ENCODE measurements at places on chromosomes 7 and 10.

GRCh38 chr7:109984729-109985128, 1106.2 kb upstream of the LRRN3 start:
- no peak for DNase-seq

- DNase-seq, result no peak
Observed at GRCh38 chr10:17140386-17140761, 10.8 kb upstream of the CUBN start.

GRCh38 chr10:65751218-65751617, 1174.6 kb upstream of the LRRTM3 start:
- no peak for DNase-seq

GRCh38 chr7:1052031-1052818, 7.9 kb downstream of the GPR146 start:
- DNase-seq, result no peak

DNA sequence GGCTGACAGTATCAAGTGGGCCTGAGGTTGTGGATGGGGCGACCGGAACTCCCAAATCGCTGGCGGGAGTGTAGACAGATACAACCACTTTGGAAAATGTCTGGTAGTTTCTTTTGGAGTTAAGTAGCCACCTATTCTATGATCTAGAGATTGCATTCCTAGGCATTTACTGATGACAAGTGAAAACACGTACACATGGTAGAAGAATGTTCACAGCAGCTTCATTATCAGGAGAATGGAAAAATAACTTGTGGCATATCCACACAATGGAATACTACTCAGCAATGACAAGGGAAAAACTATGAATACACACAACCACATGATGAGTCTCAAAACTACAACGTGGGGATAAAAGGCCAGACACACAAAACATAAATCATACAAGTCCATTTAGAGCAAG, 146.0 kb downstream of the MYOF start:
- no peak for DNase-seq

DNA sequence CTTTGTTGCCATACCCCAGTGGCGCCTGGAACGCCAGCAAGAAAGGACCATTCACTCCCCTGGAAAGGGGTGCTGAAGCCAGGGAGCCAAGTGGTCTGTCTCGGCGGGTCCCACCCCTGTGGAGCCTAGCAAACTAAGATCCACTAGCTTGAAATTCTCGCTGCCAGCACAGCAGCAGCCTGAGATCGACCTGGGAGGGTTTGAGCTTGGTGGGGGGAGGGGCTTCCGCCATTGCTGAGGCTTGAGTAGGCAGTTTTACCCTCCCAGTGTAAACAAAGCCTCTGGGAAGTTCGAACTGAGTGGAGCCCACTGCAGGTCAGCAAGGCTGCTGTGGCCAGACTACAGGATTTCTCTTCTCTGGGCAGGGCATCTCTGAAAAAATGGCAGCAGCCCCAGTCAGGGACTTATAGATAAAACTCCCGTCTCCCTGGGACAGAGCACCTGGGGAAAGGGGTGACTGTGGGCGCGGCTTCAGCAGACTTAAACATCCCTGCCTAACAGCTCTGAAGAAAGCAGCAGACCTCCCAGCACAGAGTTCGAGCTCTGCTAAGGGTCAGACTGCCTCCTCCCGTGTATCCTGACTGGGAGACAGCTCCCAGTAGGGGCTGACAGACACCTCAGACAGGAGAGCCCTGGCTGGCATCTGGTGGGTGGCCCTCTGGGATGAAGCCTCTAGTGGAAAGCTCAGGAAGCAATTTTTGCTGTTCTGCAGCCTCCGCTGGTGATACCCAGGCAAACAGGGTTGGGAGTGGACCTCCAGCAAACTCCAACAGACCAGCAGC, 281.1 kb upstream of the SP4 start:
- no peak for DNase-seq

DNA sequence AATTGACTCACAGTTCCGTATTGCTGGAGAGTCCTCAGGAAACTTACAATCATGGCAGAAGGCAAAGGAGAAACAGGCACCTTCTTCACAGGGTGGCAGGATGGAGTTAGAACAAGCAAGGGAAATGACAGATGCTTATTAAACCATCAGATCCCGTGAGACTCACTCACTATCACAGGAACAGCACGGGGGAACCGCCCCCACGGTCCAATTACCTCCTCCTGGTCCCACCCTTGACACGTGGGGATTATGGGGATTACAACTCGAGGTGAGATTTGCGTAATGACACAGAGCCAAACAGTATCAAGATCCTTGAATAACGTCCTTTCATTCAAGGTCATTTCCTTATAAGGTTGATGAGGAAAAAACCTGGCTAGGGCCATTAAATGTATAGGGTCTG, 176.6 kb downstream of the TPK1 start:
- no peak for DNase-seq

DNA sequence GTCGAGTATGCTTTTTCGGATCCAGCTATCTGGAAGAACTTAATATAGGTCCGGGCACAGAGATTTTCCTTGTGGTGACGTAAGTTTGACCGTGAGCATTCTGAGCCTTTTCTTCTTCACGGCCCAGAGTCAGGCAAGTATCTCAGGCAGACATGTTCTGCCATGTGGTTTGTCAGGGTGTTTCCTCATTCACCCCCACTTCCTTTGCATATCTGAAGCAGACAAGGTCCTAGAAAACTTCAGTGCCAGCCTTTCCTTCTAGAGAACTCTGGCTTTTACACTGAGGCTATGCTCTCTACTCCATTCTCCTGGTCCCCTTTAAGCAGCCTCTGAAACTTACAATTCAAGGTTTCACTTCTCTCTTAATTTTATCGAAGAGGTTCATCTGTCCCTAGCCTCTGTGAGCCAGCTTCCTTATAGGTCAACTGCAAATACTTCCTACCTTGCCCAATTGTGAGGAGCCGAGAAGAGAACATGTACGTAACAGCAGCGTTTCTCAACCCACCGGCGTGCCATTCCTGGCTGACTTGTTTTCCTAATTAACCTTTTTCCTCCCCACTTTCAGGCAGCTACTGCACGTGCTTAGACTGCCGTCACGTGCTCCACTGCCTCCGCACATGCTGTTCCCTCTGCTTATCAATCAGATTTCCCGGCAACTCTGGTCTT, 47.3 kb downstream of the CDCA7L start:
- DNase-seq, result no peak

DNA sequence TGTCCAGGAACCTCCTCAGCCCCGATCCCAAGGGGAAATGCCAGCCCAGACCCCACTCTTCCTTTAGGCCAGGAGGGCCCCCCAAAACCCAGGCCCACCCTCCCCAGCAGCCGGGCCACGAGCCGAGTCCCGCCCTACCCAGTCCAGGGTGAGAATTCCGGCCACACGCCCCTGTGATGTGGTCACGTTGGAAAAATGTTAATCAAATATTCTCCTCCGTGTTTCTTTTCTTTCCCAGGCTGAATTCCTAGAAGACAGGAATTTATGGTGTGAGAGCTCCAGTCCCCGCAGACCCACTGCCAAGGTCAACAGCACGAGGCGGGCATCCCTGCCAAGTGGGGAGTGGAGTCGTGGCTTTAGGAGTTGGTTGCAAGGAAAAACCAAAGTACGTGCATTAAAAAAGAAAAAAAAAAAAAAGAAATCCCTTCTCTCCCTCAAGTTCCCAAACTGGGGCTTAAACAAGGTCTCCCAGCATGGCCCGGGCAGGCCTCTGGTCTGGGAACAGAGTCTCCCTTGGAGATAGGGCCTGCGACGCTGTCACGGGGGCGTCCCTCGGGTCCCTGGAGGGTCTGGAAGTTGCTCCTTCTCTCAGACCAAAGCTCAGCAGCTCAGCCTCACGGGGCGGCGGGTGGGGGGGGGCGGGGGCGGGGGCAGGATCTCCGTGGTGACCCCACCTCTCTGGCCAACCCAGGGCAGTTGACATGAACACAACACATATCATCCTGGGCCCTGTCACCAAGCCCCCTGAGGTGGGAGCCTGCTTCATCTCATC, 28.1 kb upstream of the ELN start:
- DNase-seq, result no peak

- DNase-seq, result no peak
Observed at GRCh38 chr10:11454160-11454559, 157.3 kb downstream of the USP6NL start.

- no peak for DNase-seq
Observed at GRCh38 chr7:28988810-28989209, 30.7 kb upstream of the TRIL start.

GRCh38 chr7:19209166-19209696, 64.0 kb upstream of the FERD3L start:
- no peak for DNase-seq

DNA sequence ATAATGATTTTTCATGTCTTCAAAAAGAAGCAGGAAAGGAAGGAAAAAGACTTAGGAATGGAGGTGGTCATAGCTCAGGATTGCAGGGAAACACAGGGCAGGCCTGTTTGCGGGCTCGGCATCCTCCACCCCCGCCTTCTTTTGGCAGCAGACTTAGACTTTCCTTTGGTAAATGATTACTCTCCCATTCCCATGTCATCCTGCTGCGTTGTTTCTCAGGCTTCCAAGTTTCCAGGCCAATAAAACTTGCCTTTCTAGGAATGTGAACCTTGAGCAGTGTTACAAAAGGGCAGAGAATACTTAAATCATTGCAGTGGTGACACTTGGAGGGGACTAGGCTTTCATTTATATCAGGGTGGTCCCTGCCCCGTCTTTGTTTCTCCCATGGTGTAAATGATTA, 34.0 kb upstream of the DGKB start:
- DNase-seq, result no peak

- no peak for DNase-seq
Observed at GRCh38 chr10:15379078-15379477, 8.0 kb upstream of the FAM171A1 start.

DNA sequence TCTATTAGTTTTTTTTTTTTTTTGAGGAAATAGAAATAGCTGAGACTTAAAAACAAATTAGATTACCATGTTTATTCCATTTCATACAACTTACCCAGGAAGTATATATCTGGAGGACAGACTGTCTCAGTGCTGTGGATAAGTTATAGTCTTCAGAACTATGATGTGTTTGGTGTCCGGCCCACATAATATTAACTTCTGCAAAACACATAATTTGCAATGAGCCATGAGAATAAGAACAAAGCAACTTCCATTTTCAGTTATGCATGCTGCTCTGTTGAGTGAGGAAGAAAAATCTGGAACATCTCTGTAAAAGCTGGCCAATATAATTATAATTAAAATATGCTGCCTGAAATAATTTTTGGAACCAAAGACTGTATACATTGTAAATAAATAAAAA, 130.9 kb downstream of the AGMO start:
- DNase-seq, result no peak

DNA sequence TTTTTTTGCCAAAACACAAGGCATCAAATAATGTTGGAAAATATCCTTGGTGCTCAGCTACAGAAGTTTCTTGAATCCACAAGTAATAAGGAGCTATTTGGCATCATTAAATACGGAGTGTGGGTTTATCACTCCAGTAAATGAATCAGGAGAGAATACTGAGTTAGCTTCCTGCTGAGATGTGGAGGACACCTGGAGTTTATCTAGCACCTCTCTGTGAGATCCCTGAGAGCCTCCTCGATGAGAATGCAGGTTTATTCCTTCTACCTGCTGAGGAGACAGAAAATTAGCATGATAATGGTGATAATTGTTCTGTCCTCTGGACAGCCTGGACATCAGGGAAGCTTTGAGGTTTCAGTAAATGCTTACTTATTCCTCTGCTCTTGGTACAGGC, 40.5 kb downstream of the NRG3 start:
- DNase-seq, result no peak

- no peak for DNase-seq
Observed at GRCh38 chr10:75121322-75121721, 9.9 kb downstream of the SAMD8 start.

GRCh38 chr7:20224025-20224424, 6.8 kb upstream of the MACC1 start:
- no peak for DNase-seq

- DNase-seq, result no peak
Observed at GRCh38 chr10:36469585-36469984, 655.8 kb upstream of the ANKRD30A start.

GRCh38 chr7:149821191-149822148, 16.7 kb upstream of the ZNF862 start:
- DNase-seq, result no peak

DNA sequence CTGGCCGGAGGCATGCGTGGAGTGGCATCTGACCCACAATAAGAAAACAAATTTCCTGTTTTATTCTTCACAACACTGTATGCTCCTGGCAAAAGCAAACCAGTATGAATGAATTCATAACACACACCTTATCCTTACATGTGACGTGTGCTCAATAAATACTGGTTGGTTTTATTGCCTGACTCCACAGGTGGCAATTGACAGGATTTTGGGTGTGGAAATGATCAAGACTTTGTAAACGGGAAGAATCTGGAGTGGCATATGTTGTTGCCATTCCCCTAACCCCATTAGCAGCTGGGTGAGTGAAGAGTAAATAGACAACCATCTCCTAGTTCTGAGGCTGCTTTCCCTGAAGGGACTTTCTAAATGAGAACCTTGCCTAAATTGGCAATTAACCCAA, 215.5 kb upstream of the AOAH start:
- no peak for DNase-seq

DNA sequence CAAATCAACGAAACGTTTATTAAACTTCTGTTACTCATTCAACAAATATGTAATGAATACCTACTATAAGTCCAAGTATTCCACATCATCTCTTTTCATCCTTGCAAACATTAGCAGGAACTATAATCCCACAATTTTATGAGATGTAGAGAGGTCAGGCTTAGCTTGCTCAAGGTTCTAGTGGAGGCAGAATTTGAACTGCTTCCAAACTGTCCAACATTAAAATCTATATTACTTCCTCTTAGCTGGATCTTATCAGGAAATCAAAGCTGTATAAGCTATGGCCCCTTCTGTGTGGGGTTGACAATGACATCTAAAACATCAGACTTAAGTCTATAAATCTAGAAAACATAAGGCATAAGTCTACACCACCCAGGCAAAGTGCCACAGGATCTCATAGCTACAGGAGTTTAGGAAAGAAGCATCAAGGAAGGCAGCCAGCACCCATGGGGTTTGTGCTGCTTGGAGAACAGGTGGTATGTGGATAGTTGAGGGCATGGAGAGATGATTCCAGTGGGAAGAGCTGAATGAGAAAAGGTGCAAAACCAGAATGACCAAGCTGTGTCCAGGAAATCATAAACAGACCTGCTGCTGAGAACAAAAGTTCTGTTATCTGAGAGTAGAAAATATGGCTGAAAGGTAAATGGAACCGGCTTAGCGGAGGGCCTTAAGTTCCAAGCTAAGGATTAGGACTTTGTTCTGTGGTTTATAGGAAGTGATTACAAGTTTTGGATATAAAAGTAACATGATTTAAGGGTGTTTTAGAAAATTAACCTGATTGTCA, 34.5 kb downstream of the PAPSS2 start:
- no peak for DNase-seq

GRCh38 chr7:38027884-38028455, 107.5 kb downstream of the EPDR1 start:
- no peak for DNase-seq

All from RKO (cell line).